Ovary (tissue), 10 donors: ENCODE measurements at places on chromosomes 5 and 9. TPM values are rescaled to one million over a fixed set of nuclear protein-coding genes. Genes with fewer than 3 reads are reported as not detected.

Gene SPAAR
- total RNA-seq, result 2.0 TPM

Gene CATSPER3
- total RNA-seq, result 0.51 TPM

Gene TMEM174
- total RNA-seq, result not detected

Gene ACOT12
- total RNA-seq, result not detected

Gene CTSV
- 0.30 TPM for total RNA-seq

Gene DDX46
- 36.4 TPM for total RNA-seq

Gene MEIKIN
- not detected for total RNA-seq

Gene HNRNPAB
- 79.8 TPM for total RNA-seq

Gene SPATA31C2
- 0.34 TPM for total RNA-seq

Gene JAKMIP2
- total RNA-seq, result 1.2 TPM

Gene NDUFAF2
- total RNA-seq, result 35.8 TPM

Gene NEUROG1
- not detected for total RNA-seq

Gene LCN2
- total RNA-seq, result 3.6 TPM

Gene PLCXD3
- total RNA-seq, result 36.7 TPM

Gene CDC20B
- 0.12 TPM for total RNA-seq

Gene PRDM9
- total RNA-seq, result not detected

Gene TDRD7
- total RNA-seq, result 11.1 TPM

Gene AK6
- 31.5 TPM for total RNA-seq

Gene PCDHGB2
- 11.9 TPM for total RNA-seq

Gene ABITRAM
- total RNA-seq, result 15.1 TPM

Gene SLC6A18
- not detected for total RNA-seq

Gene C9orf153
- not detected for total RNA-seq

Gene BNC2
- 220 TPM for total RNA-seq

Gene PLAC8L1
- not detected for total RNA-seq

Gene MAMDC2
- 41.0 TPM for total RNA-seq

Gene IL9
- not detected for total RNA-seq

Gene SUB1
- total RNA-seq, result 154 TPM

Gene PPP1R26
- 11.7 TPM for total RNA-seq

Gene RFESD
- 1.3 TPM for total RNA-seq

Gene FOXD4L5
- not detected for total RNA-seq

Gene TNFSF8
- 1.1 TPM for total RNA-seq

Gene SH3GL2
- 0.25 TPM for total RNA-seq

Gene CMBL
- 45.4 TPM for total RNA-seq

Gene PCDHGB3
- total RNA-seq, result 8.6 TPM

Gene C1QTNF3
- total RNA-seq, result 3.0 TPM

Gene FOXI1
- not detected for total RNA-seq

Gene PDE6A
- 0.13 TPM for total RNA-seq

Gene PCDHB4
- total RNA-seq, result 6.4 TPM

Gene SLC6A19
- total RNA-seq, result not detected

Gene REEP2
- 3.5 TPM for total RNA-seq

Gene FOXD4L3
- not detected for total RNA-seq

Gene GKAP1
- total RNA-seq, result 16.6 TPM

Gene PCDHGA6
- total RNA-seq, result 8.7 TPM

Gene SIT1
- total RNA-seq, result not detected

Gene TSSK1B
- total RNA-seq, result 0.08 TPM

Gene CDH9
- total RNA-seq, result not detected

Gene GPR151
- not detected for total RNA-seq

Gene CDX1
- total RNA-seq, result 0.77 TPM

Gene C9orf43
- 0.87 TPM for total RNA-seq

Gene SLC34A3
- total RNA-seq, result 0.46 TPM

Gene INSL6
- not detected for total RNA-seq

Gene WDR38
- not detected for total RNA-seq

Gene TNC
- 2.9 TPM for total RNA-seq

Gene FST
- total RNA-seq, result 3.5 TPM

Gene NUDT12
- 7.0 TPM for total RNA-seq

Gene GRIN3A
- 0.02 TPM for total RNA-seq

Gene AGXT2
- not detected for total RNA-seq

Gene GFI1B
- not detected for total RNA-seq
